ENCODE measurements at places on chromosomes 6 and 20. TPM values are rescaled to one million over a fixed set of nuclear protein-coding genes. Genes with fewer than 3 reads are reported as not detected.

GRCh38 chr20:62843656-62844055 lies 18.0 kb downstream of the TCFL5 start:
- no peak for DNase-seq

DNA sequence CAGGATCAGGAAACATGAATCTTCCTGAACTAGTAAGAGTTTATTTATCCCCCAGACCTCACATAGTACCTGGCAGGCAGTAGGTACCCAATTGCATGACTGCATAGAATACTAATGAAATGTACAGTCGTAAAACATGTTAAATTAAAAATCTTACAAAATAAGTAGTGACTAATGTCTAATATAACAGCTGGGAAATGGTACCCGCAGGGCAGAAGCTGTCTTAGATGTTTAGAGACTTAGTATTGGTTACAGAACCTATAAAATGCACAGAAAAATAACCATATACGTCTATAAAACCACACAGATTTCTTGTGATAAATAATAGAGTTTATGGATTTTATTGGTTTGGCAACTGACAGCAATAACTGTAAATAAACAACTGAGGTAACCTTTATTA lies 139.1 kb upstream of the GMDS start:
- DNase-seq: peak; percentile 13

GRCh38 chr6:98971303-98971702 lies 23.6 kb upstream of the FBXL4 start:
- DNase-seq: no peak

GRCh38 chr20:59322081-59322480 lies 21.7 kb downstream of the EDN3 start:
- DNase-seq: no peak

GRCh38 chr6:104787305-104787704 lies 72.4 kb downstream of the HACE1 start:
- no peak for DNase-seq

FLRT3 gene
- polyA plus RNA-seq: 12.9 TPM

Data from foreskin keratinocyte (primary cell).